WTC11 (cell line): ENCODE measurements at places on chromosomes 3 and 15. TPM values are rescaled to one million over a fixed set of nuclear protein-coding genes. Genes with fewer than 3 reads are reported as not detected.

DNA sequence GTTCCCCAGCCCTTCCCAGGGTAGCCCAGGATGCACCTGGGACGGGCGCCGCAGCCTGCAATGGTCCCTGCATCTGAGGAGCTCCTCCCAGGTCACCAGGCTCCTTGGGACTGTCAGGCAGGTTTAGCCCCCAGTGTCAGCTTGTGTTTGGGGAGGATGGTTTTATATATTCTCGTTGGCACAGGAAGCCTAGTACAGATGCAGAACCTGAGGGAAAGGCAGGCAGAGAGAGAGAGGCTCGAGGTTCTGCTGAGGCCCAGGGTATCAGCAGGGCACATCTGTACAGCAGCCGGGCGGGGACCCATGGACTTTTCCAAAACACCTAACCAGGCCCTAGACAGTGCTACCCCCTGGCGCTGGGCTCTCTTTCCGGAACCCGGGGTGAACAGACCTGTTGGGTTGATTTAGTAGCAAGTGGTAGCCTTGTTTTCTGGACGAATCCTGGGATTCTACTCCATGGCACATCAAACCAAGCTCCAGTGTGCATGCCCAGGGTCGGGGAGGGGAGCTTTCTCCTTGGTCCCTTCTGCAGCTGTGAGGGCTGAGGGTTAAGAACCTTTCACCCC lies 8.6 kb downstream of the PAK6 start:
- no peak for DNase-seq
- no peak overlapping the region for H3K27ac ChIP-seq
- peaks cover 18% of the 10 kb centered on the region for H3K4me1 ChIP-seq
- peaks cover 22% of the 10 kb centered on the region for H3K27me3 ChIP-seq

GRCh38 chr15:27468151-27468591 lies 497.2 kb downstream of the GABRG3 start:
- H3K4me1 ChIP-seq = no peaks in the 10 kb centered on the region
- no peak overlapping the region for H3K27ac ChIP-seq
- DNase-seq = no peak
- H3K36me3 ChIP-seq = peaks cover 6% of the 10 kb centered on the region; the same call in 1 of the 2 replicates

DNA sequence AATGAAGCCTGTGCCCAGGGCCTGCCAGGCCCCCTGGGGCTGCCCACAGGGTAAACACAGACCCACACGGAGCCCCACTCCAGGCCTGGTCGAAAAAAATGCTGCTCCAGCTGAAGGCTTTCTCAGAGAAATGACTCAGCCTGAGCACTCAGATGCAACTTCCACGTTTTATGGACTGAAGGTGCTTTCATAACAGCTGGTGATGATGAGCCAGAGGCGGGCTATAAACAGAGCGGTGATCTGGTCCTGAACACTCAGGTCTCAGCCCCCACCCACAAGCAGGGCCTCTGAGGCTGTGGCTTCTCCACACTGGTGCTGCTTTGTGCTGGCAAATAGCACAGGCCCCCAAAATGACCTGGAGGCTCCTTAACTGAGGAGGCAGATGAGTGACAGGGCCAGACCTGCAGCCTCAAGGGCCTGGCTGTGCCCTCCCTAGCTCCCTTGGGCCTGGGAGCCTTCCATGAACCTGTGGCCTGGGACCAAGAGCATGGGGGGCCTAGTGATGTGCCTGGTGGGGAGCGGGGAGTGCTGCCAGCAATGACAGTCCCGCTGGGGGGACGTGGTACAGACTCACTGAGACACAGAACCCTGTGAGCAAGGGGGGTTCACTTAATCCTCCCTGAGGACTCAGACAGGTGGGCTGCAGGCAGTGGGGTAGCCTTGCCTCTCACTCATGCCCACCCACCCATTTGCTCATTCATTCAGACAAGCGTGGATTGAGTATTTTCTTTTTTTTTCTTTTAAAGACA lies 23.0 kb upstream of the FURIN start:
- H3K4me1 ChIP-seq = peaks cover 14% of the 10 kb centered on the region
- no peak for DNase-seq
- no peaks in the 10 kb centered on the region for H3K27me3 ChIP-seq
- H3K4me3 ChIP-seq = no peak overlapping the region
- no peak overlapping the region for H3K27ac ChIP-seq
- H3K36me3 ChIP-seq = no peaks in the 10 kb centered on the region

GRCh38 chr15:49379996-49380395 lies 43.0 kb upstream of the FGF7 start:
- H3K36me3 ChIP-seq = no peaks in the 10 kb centered on the region
- no peaks in the 10 kb centered on the region for H3K27me3 ChIP-seq
- no peak overlapping the region; the same call in 1 of the 2 replicates for H3K27ac ChIP-seq
- H3K4me3 ChIP-seq = no peak overlapping the region
- DNase-seq = no peak

DNA sequence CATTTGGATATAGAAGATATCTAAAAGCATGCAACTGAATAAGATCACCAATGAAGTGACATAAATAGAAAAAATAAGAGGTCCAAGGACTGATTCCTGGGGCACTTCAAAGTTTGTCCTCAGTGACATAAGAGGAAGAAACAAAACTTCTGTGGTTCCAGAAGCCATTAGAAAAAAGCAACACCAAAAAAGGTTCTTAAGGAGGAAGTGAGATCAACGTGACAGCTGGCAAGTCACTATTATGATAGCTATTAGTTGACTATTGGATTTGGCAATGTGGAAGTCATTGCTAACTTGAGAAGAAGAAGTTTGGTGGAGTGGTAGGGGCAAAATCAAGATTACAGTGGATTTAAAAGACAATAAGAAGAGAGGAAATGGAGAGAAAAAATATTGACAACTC lies 1098.3 kb downstream of the NAALADL2 start:
- no peak overlapping the region for H3K27ac ChIP-seq
- no peaks in the 10 kb centered on the region for H3K27me3 ChIP-seq
- no peak overlapping the region for H3K4me3 ChIP-seq
- H3K4me1 ChIP-seq = no peaks in the 10 kb centered on the region
- DNase-seq = no peak
- H3K36me3 ChIP-seq = peaks cover 4% of the 10 kb centered on the region

DNA sequence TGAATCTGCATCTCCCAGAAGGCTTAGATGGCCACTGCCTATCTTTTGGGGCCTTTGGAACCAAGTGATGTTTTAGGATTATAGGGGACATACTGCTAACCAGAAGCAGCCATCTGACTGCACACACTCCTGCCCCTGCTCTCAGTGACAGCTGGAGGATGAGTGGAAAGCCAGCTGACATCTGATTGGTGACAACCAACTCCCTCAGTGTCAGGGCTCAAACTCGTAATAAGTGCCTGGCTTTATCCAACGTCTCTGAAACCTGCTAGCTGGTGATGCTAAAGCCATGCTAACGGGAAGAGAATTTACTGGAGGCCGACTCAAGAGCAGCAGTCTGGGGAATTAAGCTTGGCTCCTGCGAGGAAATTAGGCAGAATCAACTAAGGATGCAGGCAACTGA lies 35.1 kb downstream of the KY start:
- no peaks in the 10 kb centered on the region for H3K36me3 ChIP-seq
- DNase-seq = no peak
- H3K4me1 ChIP-seq = peaks cover 7% of the 10 kb centered on the region; the same call in 1 of the 2 replicates
- H3K27me3 ChIP-seq = no peaks in the 10 kb centered on the region
- no peak overlapping the region for H3K27ac ChIP-seq

DNA sequence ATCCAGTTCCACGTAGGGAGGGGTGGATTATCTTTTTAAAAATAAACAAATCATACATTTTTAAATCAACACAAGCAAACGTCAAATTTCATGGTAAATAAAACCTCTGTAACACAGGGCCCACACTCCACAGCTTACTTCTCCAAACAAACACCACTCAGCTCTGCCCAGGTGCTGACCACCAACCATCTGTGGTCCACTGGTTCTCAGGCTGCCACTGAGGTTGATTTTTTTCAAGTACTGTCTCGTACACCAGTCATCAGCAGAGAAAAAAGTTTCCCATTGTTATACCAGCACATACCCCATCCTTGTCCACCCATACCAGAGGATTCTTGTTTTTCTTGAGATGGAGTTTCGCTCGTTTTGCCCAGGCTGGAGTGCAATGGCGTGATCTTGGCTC lies 32.4 kb downstream of the CHSY1 start:
- no peak for DNase-seq
- no peak overlapping the region for H3K4me3 ChIP-seq
- H3K36me3 ChIP-seq = peaks cover 7% of the 10 kb centered on the region
- peaks cover 38% of the 10 kb centered on the region for H3K4me1 ChIP-seq

GRCh38 chr3:126982126-126982470 lies 817 bp upstream of the PLXNA1 start:
- H3K27ac ChIP-seq = no peak overlapping the region
- peak overlapping the region; percentile 73 for H3K4me3 ChIP-seq
- no peaks in the 10 kb centered on the region for H3K36me3 ChIP-seq

DNA sequence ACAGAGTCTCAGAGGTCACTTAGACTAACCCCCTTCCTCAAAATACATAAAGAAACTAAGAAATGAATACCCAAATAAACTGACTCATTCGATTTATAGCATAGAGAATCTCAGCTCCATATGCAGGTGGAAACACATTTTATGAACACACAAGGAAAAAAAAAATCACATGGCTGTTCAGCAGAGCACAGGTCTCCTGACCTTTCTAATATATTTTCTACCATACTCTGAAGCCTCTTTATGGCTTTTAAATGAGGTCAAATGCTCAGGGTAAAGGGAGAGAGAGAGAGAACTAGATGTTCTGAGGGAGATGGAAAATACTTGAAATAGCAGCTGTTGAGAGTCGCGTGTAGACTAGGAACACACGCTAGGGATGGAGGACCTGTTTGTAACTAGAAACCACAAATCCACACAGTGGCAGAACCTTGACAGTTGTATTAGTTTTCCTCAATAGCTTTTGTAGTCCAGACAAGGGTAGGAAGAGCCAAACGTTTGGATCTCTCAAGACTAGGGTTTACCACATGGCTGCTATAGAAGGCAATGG lies 165.3 kb downstream of the FMN1 start:
- no peaks in the 10 kb centered on the region for H3K36me3 ChIP-seq
- H3K4me3 ChIP-seq = no peak overlapping the region
- no peak for DNase-seq
- H3K4me1 ChIP-seq = peaks cover 12% of the 10 kb centered on the region
- H3K27ac ChIP-seq = no peak overlapping the region

SLC9C1 gene
- total RNA-seq = 1.4 to 3.5 TPM (median 2.5 TPM) in 3 replicates

REC114 gene
- total RNA-seq = not detected in 3 replicates

GOLGA8B gene
- total RNA-seq = 29.0 to 40.1 TPM (median 38.3 TPM) in 3 replicates

BCL2A1 gene
- 0.25 to 0.32 TPM (median 0.28 TPM) in 3 replicates for total RNA-seq

NTRK3 gene
- 8.2 to 12.3 TPM (median 10.3 TPM) in 3 replicates for total RNA-seq
